WTC11 (cell line): ENCODE measurements at places on chromosomes 7 and 10.
A peak's percentile ranks its signal among the peaks of the same experiment; 100 is the strongest.

- no peak for DNase-seq
Measured at GRCh38 chr10:79443338-79444198, 1.9 kb downstream of the ZCCHC24 start.

- no peak for DNase-seq
Measured at GRCh38 chr10:11573497-11573896, 38.0 kb downstream of the USP6NL start.

- no peak for DNase-seq
Measured at GRCh38 chr7:100621554-100621953, 9.2 kb downstream of the MOSPD3 start.

- DNase-seq, result no peak
Measured at GRCh38 chr7:76129366-76129765, 72.3 kb upstream of the SRRM3 start.

GRCh38 chr7:89182116-89182515, 386.6 kb upstream of the TEX47 start:
- no peak for DNase-seq

GRCh38 chr7:40845943-40846342, 711.1 kb downstream of the SUGCT start:
- no peak for DNase-seq

DNA sequence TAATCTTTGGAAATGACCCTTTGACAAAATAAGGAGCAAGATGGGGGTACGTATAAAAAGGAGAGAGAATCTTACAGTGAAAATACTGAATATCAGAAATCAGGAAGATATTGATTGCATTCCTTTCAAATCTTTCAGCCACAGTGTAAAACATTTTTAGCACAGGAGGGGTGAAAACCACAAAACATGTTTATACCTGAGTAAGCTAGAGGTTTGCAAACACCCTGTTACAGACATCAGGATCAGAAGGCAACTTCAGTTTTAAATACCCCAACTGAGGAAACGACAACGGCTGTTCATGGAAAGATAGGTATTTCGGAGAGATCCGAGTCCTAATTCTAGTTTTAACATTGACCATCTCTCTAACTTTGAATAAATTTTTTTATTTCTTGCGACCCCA, 69.1 kb upstream of the ITGB1 start:
- DNase-seq, result no peak

- DNase-seq, result peak; percentile 89
Measured at GRCh38 chr10:121598263-121599249, at the start of gene FGFR2. Gene FGFR2 (minus strand): TSS chr10:121598444. CDS start chr10:121593817, 4,627 bp downstream.

DNA sequence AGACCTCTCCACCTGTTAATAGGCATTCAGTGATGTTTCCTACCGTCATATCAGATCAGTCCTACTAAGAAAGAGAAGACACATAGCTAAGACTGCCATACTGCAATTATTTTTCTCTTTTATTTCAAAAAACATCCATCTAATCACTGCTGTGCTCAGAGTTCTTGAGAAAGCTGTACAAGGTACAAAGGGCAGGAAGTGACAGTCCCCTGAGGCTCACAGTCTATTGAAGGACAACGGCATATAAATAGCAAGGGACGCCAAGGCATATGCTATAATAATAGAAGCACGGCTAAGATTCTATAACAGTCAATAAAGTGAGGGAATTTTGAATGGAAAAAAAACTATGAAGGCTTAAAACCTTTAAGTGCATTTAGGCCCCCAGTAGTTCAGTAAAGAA, 415.3 kb upstream of the NRP1 start:
- DNase-seq, result no peak

DNA sequence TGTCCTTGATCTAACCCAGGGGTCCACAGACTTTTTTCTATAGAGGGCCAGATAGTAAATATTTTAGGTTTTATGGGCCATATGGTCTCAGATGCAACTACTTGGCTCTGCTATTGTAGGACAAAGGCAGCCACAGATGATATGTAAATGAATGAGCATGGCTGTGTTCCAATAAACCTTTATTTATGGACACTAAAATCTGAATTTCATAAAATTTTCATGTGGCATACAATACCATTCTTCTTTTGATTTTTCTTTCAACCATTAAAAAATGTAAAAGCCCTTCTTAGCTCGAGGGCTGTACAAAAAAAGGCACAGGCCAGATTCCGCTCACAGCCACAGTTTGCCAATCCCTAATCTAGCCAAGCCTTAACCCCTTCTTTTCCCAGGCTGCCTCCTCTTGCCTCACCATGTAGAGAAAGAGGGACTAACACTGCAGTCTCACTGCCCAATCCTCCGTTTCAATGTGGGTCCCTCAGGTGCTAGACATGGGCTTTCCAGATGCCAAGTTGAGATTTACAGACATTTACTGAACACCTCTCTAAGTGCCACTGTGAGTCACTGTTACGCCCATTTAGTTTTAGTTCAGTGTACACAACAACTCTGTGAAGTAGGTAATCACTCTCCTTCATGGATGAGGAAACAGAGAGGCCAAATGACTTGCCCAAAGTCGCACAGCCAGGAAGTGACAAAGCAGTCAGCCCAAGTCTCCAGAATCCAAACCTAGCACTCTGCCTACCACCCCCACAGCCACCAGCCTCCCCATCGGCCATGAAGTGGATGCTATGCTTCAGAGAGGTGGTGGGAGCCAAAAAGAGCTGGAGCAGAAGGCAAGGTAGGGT, 132.6 kb upstream of the PDLIM1 start:
- no peak for DNase-seq

DNA sequence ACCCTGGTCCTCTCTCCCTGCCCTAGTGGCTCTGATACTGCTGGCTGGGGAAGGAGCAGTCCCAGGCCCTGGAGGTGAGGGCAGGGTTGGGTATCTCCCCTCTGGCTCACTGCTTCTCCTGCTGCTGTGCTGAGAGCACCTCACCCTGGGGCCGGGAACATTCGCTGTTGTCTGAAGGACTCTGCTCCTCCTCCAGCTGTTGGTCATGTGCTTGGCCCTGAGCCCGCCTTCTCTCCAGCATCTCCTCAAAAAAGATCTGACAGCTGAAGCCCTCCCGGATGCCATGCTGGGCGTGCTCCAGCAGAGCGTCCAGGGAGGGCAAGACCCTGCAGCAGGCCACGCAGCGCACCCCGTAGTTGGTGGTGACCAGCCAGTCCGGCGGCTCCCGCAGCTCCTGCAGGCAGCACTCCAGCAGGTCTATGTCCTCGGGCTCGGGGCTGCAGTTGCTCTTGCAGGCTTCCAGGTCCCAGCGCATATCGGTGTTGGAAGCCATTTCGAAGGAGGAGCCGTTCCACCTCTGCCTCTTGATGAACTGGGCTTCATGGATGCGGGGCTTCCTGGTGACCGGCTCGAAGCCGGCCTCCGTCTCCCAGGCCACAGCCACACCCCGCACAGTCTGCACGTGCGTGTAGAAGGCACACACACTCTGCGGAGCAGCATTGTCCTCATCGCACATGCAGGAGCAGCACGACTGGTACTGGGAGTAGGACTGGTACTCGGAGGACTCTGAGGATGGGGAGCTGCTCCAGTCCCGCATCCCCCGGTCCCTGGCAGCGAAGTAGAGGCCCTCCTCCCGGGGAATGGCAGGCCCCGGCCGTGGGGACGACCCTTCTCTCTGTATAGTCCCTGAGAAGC, 2.1 kb downstream of the FAM170B start:
- no peak for DNase-seq

- DNase-seq, result peak; percentile 48
Measured at GRCh38 chr10:97676770-97677581, 10.1 kb downstream of the AVPI1 start.

DNA sequence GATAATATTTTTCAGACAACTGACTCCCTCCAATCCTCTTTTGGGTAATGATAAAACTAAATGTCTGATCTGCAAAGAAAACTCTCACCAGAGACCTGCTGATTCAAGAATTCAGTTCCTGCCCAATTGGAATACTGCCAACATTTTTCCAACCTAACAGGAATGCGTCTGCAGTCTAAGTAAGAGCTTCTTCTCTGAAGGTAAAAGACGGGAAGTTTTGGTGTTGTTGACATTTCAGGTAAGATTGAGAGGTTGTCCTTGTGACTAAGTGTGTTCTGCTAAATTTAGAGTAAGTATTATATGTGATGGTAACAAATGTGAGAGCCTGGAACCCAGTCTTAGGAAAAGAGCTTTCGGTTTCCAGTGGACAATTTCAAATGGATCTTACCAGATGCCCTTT, 17.6 kb downstream of the IFIT5 start:
- no peak for DNase-seq

DNA sequence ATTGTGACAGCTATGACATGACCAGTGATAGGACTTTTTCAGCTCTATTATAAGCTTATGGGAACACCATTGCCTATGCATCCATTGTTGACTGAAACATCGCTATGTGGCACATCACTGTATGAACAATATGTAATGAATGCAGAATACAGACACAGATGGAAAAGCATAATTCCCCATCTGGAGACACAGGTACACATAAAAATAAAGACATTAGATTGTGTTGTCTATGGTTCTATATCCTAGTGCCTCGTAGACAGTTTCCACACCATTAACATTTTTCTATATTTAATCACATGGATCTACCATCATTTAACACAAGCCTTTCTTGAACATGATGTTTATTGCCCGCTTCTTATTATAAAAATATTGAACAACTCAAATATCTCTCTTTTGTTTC, 96.3 kb upstream of the STK17A start:
- DNase-seq, result no peak

GRCh38 chr10:3532644-3533043, 252.4 kb downstream of the KLF6 start:
- DNase-seq, result no peak

DNA sequence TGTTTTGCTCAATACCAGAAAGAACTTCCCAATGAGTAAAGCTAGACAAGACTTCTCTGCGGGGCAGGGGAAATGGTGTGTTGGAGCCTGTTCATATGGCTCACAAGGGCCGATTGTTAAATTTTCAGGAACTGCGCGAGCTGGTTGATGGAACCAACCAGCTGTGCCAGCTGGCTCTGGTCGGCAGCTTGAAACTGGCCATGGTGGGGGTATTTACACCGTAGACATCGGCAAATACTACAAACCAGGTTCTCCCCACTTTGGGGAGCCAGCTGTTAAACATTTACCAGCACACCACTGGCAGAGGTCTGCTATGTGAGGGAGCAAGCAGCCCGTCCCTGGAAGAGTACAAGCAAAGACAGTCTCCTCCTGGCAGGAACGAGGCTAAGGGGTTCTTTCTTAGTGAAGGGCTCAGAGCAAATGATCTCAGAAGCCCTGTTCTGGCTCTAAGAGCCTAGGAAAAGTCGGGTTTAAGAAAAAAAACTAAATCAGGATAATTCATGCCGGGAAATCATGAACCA, 8.8 kb upstream of the ZMIZ1 start:
- no peak for DNase-seq

GRCh38 chr10:123890226-123890625, 1.4 kb downstream of the CPXM2 start:
- no peak for DNase-seq

DNA sequence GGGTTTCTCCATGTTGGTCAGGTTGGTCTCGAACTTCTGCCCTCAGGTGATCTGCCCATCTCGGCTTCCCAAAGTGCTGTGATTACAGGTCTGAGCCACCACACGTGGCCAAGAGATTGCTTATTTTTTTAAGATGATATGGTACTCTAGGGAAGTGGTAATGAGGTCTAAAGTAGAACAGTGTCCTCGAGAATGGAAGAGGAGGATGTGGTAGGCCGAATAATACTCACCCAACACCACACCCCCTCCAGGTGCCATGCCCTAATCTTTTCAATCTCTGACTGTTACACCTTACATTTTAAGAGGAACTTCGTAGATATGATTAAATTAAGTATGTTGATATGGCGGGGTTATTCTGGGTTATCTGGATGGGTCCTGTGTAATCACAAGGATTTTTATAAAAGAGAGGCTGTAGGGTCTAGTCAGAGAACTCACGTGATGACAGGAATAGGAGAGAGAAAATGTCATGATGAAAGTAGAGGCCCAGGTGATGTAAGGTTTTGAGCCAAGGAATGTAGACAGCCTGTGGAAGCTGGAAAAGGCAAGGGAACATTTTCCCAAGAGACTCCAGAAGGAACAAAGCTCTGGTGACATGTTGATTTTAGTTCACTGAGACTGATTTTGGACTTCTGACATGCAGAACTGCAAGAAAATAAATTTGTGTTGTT, 29.5 kb downstream of the CDK13 start:
- DNase-seq, result no peak

DNA sequence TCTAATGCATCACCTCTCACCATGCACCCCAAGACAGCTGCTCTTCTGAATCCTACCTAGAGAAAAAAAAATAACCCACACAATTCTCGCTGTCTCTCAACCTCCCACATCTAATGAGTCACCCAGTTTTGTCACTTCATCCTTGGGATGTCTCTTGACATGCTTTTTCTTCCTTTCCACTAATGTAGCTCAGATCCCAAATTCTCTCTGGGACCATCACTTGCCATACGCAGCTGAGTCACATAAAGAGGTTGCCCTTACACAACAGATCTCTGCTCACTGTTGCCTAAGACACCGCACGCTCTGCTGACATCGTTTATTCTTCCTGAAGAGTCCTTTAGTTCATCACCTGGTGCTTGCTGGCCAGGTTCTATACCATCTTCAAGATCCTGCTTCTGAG, 606.0 kb upstream of the GALNT17 start:
- DNase-seq, result no peak

GRCh38 chr7:90708841-90709317, 112.8 kb downstream of the CDK14 start:
- peak; percentile 42 for DNase-seq

GRCh38 chr7:133299676-133300075, 46.8 kb downstream of the EXOC4 start:
- no peak for DNase-seq

- no peak for DNase-seq
Measured at GRCh38 chr7:100975371-100975821, 6.0 kb downstream of the MUC12 start.

GRCh38 chr10:93076871-93077270, 3.2 kb downstream of the CYP26A1 start:
- DNase-seq, result no peak

DNA sequence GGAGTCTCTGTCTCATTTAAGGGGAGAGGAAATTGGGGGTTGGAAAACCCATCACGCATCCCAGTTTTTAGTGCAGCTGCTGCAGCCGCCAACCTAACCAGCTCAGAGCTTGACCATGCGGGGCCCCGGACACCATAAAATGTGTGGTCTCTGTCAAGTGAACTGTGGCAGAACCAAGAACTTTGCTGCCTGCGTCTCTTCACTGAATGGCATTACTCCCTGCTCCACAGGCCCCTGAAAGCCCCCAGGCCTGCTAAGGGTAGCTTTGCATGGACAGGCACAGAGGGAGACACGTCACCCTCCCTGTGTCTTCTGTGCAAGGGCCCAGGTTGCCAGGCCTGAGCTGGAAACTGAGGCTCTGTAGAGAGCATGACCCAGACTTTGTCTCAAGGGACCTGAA, 144.6 kb upstream of the GPR26 start:
- DNase-seq, result no peak

DNA sequence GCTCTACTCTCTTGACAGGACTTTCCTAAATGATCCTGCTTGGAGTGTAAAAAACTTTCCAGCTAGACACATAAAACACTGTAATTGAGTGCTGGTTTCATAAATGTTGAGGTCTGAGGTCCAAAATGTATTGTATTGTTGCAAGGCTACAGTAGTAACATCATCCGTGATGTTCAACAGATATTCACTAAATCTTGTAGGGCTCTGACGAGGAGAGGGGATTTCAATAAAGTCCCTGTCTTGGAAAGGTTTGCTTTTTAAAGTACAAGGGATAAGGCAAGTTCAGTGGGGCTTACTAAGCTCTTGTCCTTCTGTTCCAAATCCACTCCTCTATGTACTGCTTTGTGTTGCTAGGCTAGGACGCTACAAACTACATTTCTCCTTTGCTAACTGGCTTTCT, 48.9 kb downstream of the FHIP2A start:
- no peak for DNase-seq

- DNase-seq, result no peak
Measured at GRCh38 chr10:87733081-87733480, 73.4 kb downstream of the PAPSS2 start.

GRCh38 chr10:15609246-15609645, 110.5 kb downstream of the ITGA8 start:
- no peak for DNase-seq
